ENCODE measurements at places on chromosomes 6 and 20.

DNA sequence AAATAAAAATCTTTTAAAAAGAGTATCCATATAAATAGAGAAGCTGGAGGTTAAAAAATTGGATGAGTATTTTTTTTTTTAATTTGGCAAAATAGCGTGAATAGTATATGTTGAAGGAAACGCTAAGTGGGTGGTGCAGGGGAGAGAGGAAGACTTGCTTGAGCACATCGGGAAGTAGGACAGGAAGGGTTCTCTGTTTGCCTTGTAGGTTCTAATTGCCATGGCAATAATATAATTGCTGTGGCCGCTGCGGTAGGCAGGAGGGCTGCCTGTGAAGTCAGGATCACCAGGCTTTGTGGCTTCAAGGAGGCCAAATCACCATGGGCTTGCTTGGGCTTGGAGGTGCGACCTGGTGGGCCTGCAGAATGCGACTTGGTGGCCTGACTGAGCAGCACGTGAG, 35.1 kb downstream of the IGF2R start:
- DNase-seq = no peak

DNA sequence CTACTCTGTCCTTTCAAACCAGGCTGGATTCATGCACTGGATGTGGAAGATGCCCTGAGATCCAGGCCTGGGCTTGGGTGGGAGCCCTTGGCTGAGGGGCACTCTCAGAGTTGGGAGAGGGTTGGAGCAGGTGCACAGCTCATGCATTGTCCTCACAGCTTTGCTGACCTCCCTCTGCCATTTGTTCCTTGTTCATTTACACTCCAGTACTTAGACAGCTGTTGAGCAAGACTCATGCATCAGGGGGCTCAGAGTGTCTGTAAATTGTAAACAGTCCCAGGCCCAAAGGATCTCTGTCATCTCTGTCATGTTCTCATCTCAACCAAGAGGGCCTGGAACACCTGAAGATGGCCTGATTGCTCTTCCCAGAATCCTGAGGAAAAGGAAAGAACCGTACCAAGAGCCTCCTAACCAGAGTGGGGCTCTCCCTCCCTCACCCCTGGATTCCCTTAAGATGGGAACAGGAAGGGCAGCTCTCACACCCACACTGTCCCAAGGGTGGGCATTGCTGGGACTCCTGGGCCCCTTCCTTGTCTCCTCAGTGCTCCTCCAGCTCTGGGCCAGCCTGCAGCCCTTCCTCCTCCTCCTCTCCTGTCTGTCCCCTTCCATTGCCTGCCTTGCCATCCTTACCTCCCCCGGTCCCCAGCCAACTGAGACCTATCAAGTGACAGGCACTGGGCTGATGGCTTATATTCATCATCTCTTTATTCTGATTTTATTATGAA, 132.9 kb downstream of the FOXO3 start:
- no peak for DNase-seq

GRCh38 chr6:140437619-140438345, 1063.3 kb upstream of the CITED2 start:
- DNase-seq = no peak

DNA sequence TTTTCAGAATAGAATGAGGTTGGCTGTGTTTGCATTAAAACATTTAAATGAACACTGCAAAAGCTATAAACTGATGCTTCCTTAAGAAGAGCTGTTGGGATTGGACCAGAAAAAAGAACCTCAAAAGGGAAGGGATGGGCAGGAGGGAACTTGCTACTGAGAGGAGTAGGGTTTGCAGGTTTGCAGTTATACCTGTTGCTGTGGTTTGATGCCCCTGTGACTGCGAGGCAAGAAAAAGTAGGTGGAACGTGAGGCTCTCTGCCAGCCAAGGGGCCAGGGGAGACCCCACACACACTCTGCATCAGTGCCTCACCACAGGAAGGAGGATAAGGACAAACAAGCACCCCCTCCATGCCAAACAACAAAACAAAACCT, 197.2 kb downstream of the BCAS1 start:
- no peak for DNase-seq

DNA sequence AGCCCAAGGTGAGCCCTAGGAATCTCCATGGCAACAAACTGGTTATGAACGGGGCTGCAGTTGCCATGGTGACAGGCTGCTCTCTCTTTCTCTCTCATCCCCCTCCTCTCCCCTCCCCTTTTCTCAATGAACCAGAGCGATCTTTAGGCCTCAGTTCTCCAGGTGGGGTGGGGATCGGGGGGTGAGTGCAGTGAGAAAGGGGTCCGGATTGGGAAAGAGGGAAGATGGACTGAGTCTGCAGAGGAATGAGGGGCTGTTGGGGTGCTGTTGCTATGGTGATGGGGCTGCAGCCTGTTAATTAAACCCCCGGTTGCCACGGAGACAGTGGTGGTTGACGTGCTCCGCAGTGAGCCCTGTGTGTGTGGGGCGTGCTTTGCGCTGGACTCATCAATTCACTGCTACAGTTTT, 3.6 kb upstream of the SLC12A5 start:
- no peak for DNase-seq

DNA sequence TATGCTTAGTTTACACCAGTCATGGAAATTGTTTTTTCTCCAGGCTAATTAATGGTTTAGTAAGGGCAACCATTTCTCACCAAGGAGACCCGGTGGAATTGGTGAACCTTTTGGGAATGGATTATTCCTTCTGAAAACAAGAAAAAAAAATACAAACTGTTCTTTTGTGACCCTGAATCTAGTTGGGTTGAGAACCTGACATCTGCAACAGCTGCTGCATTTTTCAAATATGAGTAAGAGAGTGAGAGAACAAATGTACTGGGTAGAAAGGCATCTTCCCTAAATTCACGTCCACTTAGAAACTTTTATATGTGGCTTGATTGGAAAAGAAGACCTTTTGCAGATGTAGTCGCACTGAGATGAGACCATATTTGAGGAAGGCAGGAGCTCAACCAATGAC, 553.4 kb upstream of the EPHA7 start:
- no peak for DNase-seq

GRCh38 chr20:36926653-36927200, 24.8 kb downstream of the SAMHD1 start:
- DNase-seq = no peak

DNA sequence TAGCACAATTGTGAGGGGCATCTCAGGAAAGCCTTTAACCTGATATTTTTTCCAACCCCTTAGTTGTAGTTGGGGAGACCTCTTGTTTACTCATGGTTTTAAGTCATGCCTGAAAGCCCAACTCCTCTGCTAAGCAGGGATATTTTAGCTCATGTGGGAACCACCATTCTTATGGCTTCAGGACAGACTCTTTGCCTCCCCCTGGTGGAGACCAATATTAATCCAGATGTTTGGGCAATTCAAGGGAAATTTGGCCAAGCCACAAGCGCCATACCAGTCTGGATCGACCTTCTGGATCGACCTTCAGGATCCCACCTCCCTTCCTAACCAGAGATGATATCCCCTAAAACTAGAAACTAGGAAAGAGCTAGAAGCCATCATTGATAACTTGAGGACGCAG, 211.2 kb downstream of the C6orf118 start:
- DNase-seq = no peak

DNA sequence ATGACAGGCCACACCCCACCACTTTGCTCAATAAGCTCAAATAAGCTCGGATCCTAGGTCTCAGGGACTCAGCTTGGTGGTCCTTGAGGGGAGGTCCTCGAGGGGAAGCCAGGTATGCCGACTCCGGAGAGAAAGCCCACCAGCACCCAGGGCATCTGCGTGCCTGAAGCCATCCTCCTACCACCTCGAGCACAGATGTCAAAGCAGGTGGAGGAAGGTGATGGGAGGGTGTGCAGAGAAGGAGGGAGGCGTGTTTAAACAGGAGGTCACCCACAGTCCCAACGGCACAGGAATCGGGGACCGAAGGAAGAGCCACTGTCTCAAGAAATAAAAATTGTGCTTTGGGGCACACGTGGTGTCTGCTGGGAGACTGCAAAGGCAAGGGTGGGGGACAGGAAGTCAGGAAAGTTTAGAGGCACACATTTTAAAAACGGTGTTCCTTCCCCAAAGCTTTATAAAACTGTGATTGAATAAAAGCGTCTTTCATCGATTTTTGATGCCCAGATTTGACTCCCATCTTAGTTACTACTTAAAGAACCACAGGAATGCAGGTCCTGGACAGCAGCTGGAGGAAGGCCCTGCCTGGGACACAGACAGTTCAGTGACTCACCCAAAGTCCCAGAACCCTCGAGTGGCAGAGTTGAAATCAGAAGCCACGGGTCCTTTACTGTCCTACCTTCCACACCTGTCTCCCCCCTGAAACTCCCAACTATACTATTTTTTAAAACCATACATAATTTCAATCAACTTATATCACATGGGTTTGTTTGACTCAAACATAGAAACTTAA, 221.0 kb upstream of the PDE10A start:
- no peak for DNase-seq

GRCh38 chr20:15706719-15707118, 866.5 kb downstream of the KIF16B start:
- no peak for DNase-seq

DNA sequence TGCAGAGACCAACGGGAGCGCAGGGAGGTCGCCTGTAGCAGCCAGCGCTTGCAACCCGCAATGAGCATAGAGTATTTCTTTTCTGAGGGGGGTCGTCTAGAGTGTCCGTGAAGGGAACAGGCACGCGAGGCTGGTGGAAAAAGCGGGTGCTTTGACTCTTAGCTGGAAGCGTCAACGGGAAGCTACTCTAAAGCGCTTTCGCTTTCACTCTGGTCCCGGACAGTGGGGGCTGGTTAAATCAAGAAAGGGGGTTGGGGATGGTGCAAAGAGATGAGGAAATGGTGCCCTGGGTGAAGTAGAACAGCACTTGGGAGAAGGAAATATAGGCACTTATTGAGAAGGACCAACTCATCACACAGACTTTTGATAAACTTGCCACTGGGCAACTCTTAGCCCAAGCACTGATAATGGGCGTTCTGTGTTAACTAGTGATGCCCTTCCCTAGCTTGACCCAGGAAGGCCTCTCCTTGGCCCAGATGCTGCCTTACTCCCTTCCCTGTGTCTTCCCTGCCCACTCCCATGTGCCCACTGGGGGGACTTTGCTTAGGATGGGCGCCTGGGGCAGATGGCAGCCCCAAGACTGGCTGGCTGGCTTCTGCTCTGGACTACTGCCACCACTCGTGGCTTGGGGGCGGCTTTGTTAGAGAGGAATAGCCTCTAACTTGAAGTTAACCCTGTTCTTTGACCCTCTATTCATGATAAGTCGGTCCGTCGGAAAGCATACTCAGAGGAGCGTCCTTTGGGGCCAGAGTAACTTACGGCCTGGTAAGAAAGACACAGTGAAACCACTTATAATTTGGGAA, 585 bp downstream of the PSMB9 start:
- no peak for DNase-seq

DNA sequence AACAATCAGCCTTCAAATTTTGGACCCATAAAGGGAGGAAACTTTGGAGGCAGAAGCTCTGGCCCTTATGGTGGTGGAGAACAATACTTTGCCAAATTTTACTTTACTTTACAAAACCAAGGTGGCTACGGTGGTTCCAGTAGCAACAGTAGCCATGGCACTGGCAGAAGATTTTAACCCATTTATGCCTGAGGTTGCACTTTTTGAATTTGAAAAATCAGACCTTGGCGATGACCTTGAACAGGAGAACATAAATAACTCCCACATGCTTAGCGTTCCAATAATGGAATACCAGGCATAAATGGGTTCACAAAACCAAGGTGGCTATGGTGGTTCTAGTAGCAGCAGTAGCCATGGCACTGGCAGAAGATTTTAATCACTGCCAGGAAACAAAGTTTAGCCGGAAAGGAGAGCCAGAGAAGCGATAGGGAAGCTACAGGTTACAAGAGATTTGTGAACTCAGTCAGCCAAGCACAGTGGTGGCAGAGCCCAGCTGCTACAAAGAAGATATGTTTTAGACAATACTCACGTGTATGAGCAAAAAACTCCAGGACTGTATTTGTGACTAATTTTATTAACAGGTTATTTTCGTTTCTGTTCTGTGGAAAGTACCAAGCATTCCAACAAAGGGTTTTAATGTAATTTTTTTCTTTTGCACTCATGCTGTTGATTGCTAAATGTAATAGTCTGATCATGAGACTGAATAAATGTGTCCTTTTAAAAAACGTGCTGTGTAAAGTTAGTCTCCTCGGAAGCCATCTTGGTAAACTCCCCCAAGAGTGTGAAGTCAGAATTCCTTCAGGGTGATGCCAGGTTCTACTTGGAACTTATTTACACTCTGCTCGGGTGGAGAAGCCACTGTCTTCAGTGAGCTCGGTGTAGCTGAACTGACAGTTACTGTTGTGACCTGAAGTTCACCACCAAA, 6.7 kb downstream of the SFT2D1 start:
- no peak for DNase-seq

Measured in GM12864 (cell line).